ENCODE measurements at places on chromosomes 6 and 20.

GRCh38 chr6:41463062-41463930, 82.9 kb upstream of the FOXP4 start:
- peak; percentile 40 for DNase-seq

DNA sequence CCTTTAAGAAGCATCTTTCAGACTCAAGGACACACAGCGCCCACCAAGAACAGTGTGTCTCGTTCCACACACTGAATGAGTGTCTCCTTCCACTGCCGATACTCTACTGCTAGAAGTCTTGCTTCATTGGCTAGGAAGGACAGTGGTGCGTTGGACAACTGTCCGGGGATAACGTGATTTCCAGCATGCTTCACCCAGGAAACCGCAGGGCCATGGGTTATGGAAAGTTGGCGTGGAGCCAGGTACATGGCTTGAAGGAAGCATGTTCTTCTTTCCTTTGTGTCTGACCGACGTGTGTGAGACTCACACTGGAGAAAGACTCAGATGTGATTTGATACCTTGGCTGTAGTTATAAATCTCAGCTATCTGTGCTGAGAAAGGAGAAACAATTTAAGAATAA, 73.2 kb downstream of the SMOC2 start:
- DNase-seq, result no peak

DNA sequence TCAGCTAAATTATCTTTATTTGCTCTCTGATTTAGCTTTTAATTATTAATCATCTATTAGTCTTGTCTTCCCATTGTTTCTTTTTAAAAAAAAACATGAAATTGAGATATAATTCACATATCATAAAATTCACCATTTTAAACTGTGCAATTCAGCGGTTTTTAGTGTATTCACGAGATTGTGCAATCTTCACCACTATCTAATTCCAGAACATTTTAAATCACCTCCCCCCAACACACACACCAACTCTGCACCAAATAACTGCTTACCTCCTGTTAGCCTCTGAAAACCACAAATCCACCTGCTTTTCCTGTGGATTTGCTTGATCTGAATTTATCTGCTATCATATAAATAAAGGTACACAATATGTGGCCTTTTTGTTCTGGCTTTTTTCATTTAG, 8.8 kb upstream of the ABRACL start:
- no peak for DNase-seq

DNA sequence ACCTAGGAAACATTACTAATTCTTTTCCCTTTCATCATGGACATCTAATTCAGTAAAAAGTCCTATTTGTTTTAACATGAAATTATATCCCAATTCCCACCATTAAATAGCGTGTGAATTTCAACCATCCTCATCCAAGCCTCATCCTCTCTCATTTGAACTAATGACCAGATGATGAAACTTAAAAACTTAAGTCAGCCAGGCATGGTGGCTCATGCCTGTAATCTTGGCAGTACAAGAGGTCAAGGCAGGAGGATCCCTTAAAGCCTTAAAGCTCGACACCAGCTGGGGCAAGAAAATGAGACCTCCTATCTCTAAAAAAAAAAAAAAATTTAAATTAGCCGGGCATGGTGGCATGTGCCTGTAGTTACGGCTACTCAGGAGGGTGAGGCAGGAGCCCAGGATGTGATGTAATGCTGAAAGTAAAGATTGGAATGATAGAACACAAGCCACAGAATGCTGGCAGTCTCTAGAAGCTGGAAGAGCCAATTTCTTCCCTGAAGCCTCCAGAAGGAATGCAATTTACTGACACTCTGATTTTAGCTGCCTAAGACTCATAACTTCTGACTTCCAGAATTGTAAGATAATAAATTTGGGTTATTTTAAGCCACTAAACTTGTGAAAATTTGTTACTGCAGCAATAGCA, 27.1 kb upstream of the HAO1 start:
- DNase-seq, result no peak

- no peak for DNase-seq
These were observed 507.2 kb upstream of the CHD6 start for GRCh38 chr20:42125426-42125825.

- no peak for DNase-seq
These were observed 40.6 kb upstream of the RSPO3 start for GRCh38 chr6:127077886-127078285.

DNA sequence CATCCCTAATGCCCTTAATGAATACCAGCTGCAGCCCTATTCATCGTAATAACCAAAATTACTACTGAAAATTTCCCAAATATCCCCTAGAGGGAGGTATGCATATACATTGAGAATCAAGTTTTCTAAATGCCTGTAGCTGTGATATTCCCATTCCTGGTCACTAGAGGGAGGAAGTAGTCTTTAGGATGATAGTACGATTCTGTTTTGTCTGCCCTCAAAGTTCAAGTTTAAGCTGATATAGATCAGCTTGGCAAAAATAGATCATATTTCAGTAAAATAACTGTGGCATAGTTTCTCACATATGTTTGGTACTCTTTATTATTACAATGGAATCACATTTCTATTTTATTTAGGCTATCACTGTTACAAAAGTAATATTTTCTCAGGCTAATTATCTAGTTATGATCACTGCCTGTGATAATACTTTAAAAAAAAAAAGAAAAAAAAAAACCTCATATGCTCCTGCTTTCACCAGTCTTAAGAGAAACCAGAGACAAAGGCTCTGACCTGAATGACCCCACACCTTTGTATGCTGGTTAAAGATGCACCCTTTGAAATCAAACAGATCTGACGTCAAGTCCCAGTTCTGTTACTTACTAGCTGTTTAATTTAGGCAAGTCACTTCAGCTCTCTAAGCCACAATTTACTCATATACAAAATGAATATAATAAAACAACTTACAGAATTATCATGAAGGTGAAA, 11.0 kb downstream of the TSPYL1 start:
- DNase-seq, result peak; percentile 79

DNA sequence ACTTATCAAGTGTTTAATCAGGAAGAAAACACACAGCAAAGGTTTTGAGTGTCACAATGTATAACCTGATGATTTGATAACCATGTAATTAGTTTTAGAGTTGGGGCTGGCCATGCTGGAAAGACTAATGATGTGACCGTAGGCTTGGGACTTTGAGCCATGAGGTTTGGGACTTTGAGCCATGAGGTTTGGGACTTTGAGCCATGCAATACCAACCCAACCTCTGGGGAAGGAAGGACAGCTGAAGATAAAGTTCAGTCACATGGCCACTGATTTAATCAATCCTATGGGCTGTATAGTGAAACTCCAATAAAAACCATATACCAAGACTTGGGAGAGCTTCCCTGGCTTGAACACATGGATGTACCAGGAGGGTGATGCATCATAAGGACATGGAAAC, 32.8 kb downstream of the SLC35B3 start:
- no peak for DNase-seq

DNA sequence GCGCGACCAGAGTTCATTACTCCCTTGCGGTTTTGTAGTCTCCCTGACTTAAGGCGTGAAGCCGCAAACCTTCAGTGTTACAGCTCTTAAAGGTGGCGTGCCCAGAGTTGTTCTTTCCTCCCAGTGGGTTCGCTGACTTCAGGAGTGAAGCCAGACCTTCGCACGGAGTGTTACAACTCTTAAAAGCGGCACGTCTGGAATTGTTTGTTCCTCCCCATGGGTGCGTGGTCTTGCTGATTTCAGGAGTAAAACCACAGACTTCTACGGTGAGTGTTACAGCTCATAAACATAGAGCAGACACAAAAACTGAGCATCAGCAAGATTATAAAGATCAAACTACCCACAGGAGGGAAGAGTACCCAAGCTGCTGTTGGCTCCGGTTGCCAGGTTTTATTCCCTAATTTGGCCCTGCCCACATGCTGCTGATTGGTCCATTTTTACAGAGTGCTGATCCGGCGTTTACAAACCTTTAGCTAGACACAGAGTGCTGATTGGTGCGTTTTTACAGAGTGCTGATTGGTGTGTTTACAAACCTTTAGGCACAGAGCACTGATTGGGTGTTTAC, 10.4 kb downstream of the TMEM14C start:
- DNase-seq, result no peak

GRCh38 chr6:162857326-162857725, 129.6 kb downstream of the PACRG start:
- DNase-seq, result no peak

GRCh38 chr6:30311101-30311500, 15.6 kb upstream of the TRIM39 start:
- DNase-seq, result no peak

DNA sequence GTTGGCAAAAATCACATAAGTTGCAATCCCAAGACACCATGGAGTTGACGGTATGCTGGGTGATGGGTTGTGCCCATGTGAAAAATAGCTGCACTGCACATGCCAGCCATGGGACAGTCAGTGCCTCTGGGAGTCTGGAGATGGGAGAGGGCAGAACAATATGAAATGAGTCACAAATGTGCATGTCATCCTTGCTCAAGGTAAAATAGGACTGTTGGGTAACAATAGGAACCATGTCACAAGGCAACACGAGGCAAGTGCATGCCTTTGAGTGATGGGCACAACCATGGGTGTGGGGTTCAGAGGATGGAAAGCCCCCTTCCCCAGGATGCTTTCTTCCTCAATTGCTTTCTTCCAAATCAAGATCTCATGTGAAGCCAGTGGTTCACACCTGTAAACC, 70.5 kb upstream of the PIM1 start:
- DNase-seq, result no peak

- DNase-seq, result no peak
These were observed 1.4 kb upstream of the TSPYL4 start for GRCh38 chr6:116255246-116255800.

DNA sequence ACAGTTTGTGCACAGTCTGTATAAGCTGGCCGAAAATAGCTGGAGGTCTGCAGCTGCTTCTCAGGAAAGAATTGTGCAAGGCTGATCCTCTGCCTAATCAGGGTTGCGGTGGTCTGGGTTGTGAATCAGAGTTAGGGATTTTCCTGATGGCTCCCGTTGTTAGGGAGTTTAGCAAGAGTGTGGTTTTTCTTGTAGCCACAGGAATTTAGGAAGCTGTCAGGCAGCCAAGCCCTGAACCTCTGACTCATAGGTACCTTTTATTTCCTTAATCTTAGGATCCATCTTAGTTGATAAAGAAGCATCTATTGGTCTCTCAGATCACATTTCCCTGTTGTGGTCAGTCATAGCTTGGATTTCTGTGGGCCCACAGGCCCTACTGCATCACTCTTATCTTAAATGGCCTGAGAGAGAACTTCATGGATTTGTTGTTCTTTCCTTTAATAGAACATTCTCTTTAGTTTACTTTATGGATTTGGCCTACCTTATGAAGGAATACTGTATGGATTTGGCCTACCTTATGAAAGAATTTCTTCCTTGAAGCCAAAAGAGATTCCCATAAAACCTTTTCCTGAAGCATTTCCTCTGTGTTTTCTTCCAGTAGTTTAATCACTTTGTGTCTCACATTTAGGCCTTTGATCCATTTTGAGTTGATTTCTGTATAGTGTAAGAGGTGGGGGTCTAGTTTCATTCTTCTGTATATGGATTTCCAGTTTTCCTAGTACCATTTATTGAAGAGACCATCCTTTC, 10.3 kb downstream of the KIF25 start:
- peak; percentile 91 for DNase-seq

DNA sequence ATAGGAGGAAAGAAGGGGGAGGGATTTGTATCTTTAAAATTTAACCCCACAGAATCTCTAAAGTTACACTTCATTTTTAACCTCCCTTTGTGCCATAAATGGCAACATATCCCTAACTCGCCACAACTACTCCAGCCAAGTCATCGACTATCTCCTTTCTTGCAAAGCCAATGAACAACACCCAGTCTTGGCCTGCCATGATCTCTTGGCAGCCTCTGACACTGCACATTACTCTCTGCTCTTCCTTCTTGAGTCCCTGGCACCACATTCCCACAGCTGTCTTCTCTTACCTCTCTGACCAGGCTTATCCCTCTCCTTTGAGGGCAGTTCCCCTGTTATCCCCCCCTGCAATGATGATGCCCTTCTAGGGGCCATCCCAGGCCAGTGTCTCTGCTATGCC, 42.5 kb downstream of the MBOAT1 start:
- no peak for DNase-seq

DNA sequence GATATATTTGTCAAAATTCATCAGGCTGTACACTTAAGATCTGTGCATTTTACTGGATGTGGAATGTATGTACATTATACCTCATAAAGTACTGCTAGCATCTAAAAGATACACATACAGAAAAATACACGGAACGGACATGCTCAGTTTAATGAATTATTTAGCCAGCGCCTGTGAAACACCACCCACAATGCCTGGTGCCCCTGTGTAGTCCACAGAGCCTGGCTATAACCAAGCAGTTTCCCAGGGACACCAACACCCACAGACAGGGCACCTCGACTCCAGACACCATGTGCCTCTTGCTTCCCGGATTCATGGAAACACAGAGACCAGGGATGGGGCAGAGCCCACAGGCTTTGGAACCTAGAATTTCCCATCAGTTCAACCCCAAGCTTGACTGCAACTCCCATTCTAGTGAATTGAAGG, 17.4 kb upstream of the ARMC12 start:
- no peak for DNase-seq

DNA sequence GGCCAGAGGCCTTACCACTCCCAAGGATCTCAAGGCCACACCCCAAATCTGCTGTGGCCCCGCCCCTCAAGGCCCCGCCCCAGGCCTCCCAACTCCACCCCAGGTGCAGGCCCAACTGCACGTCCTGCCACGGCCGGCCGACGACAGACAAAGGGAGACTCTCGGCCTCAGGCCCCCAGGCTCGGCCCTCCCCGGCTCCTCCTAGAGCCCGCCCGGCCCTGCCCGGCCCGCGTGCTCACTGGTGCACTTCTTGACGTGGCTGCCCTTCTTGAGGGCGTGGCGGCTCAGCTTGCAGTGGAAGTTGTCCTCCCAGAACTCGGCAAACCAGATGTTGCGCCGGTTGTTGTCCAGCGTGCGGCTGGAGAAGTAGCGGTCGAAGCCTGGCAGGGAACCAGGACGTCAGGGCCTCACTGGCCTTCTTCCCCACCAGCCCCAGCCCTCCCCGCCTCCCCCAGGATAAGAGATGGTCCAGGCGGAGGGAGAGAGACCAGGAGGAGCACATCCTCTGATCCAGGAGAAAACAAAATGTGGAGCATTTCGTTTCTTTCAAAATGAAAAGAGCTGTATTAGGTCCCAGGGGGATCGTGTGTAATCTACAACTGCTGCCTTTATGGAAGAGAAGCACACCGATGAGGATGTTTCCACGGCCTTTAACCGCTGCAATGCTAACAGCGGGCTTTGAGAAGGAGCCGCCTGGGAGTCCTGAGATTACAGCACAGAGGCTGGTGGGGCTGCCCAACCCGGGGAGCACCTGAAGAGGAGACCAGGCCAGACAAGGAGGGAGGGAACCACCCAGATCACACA, 89.4 kb downstream of the GRM4 start:
- DNase-seq, result peak; percentile 64

GRCh38 chr6:74070091-74070490, 374.1 kb downstream of the CD109 start:
- DNase-seq, result no peak

GRCh38 chr6:130396722-130397121, 30.9 kb downstream of the TMEM200A start:
- DNase-seq, result no peak
